Activated CD4-positive, alpha-beta T cell treated with anti-CD3 and anti-CD28 coated beads for 48 hours (primary cell): ENCODE measurements at places on chromosomes 16 and 17.

DNA sequence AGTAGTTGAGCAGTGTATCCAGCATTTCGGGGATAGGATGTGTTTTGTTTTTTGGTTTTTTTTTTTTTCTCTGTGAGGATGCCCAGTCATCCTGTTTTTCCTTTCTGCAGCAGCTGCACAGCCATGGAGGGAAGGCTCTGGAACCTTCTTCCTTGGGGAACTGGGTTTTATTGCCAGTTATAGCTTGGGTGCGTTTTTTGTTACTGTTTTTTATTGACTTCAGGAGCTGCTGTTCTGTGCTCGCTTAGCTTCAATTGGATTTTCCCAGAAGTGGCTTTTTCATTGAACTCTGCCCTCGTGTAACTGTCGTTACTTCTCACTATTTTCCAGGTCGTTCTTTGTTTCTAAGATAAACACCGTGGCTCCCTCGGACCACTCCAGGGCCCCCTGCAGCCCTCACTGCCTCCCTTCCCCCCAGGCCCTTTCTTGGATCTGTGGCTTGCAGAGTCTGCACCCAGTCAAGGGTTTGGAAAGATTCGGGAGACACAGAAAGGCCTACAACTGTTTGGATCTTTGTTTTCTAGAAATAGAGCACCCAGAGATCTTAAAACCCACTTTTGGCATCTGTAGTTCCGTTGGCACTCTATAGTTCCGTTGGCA, 119.7 kb upstream of the CACNG5 start:
- DNase-seq: no peak

GRCh38 chr17:2655546-2655945, 56.0 kb downstream of the CLUH start:
- DNase-seq: no peak

GRCh38 chr16:13982451-13982850, 62.5 kb downstream of the ERCC4 start:
- DNase-seq: no peak

- no peak for DNase-seq
Measured at GRCh38 chr17:50688245-50688644, 19.5 kb downstream of the ANKRD40 start.

DNA sequence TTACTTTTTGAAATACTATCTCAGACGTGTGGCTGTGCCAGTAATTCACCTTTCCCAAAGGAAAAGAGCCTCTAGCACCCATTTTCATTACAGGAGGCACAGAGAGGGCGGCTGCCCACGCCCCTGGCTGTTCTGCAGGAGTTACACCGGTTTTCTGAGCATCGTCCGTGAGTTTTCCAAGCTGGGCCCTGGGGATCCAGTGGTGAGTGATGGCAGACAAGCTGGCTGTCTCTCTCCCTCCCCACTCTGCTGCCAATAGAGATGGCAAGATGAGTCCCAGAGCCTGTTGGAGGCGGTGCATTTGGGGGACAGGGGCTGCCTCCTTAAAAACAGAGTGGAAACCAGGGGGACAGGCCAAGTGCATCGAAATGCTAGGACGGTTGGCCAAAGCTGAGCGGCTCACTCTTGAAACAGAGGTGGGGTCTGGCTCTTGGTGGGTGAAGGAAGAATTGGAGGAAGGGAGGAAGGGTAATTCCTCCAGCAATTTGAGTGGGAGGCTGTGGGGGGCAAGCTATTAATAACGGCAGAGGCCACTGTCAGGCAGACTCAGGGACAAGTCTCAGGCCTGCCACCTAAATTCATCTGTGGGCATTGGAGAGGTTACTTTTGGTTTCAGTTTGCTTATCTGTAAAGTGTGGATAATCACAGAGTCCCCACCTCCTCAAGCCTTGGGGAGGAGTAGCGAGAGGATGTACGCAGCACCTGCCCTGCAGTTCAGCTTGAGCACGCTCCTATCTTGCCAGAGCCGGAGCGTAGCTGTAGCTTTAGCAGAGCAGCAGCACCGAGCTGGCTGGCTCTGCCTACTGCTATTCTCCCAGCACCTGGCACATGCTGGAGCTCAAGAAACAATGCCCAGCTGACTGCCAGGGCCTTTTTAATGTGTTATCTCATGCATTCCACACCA, 7.5 kb upstream of the NOS2 start:
- peak; percentile 73 for DNase-seq

GRCh38 chr17:52283872-52284271, 125.4 kb upstream of the CA10 start:
- no peak for DNase-seq

DNA sequence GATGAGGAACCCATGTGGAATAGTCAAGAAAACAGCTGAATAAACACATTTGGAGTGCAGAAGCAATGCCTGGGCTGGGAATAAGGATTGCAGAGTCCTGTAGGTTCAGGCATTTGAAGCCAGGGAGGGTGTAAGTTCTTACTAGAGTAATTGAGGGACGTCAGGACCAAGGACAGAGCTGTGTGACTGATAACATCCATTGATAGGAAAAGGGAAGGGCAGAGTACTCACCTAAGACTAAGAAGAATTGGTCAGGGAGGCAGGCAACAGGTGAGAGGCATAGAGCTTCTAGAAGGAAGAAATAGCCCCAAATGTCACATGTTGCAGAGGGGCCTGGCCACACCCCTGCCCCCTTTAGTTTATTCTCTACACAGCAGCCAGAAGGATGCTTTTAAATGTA, 79.8 kb upstream of the TMEM132E start:
- DNase-seq: peak; percentile 26

DNA sequence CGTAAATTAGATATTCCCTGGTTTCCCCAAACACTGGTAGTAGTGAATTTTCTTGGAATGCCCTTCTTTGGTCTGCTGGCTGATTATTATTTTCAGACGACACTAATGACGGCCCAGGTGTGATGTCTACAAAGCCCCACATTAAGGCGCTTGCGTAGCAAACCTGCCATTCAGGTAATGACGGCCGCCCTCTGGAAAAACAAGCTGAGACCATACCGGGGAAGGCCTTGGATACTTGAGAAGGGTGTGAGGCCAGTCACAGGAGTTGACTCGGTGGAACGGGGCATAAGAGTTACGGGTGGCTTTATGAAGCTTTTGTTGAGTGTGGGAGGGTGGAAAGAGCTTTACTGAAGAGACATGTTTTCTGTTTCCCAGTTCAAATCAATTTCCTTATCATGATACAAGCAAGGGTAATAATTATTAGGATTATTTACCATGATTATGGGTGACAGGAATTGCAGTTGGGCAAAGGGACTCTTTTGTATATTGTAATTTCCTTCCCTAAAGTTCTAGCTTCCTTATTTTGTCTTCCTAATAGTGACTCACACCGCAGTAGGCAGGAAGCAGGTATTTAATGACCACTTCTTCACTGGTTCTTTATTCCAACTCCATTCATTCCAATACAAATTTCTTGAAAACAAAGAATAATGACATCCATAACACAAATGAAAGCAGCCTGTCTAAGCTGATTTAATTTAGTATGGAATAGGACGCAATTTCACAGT, 24.8 kb downstream of the KRT23 start:
- DNase-seq: no peak

DNA sequence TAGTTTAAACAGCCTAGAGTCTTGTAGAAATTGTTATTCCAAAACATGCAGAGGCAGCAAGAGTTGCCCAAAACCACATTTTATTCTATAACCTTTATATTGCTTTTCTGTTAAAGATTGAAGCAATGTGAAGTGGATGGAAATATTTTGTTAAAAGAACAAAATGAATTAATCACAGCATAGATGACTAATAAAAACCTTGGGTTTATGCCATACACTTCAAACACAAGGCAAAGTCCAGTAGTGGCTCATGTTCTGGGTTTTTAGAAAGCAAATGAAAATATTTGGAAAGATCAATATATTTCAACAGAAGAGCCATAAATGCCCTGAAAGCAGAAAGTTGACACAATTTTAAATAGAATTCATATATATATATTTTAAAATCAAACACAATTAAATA, 36.7 kb upstream of the ULK2 start:
- no peak for DNase-seq

GRCh38 chr17:45021607-45022287, 29.7 kb downstream of the DCAKD start:
- DNase-seq: peak; percentile 77

DNA sequence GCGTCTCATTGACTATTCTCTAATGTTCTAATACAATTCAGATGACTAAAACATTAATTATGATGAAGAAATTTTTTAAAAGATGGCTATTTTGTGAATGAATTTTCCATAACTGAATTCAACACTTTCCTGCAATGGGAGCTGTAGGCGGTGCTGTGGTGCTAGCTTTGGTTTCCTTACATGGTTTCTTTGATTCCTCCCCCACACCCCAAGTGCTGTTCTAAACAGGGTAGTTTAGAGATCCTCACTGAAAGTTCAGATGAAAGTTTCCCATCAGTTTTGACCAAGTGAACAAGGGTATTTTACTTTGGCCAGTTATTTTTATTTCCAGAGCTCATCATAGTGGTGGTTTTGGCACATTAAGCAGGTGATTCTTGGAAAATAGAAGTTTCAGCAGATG, 26.0 kb upstream of the MRC2 start:
- DNase-seq: no peak

GRCh38 chr16:23557779-23558702, 514 bp downstream of the UBFD1 start:
- peak; percentile 22 for DNase-seq

DNA sequence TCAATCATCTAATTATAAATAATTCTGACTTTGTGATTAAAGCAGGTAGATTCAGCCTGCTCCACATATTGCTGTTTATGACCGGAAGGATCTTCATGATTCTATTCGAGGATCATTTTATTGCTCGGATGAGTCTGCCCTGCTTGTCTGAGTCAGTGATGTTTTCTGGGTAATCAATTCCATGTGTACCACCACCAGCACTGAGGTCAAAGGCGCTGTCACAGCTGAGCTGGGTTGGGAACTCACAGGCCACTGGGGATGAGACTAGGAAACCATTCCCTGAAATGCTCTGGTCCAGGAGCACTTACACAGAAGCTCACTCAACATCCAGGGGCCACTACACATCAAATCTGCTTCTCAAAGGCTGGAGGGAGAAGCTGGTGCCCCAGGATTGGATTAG, 30.4 kb upstream of the ERN1 start:
- no peak for DNase-seq

DNA sequence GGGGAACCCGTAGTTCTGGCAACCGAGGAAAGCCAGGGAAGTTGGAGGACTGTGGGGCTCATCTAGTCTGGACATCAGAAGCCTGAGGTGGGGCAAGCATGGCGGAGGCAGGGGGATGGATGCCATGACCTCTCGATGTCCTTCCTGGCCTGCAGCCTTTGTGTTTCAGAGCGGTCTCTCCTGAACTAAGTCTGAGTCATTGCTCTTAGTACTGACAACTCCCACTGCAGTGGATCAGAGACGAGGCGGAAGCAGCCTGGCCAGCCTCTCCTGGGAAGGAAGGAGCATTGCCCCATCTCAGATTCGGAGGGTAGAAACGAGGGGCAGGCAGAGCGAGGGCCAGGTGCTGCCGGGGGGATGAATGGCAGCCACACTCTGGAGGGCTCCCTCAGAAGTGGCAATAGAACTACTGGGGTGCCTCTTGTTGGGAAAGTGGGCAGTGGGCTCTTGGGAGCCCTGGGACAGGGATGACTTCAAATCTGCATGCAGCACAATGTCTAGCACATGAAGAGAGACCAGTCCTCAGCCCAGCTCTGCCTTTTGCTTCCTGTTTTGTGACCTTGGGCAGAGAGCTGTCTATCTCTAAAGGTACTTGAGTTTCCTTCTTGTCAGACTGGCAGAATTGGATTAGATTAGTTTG, 3.6 kb upstream of the STAC2 start:
- no peak for DNase-seq

- no peak for DNase-seq
Measured at GRCh38 chr16:87172632-87173031, 144.6 kb downstream of the C16orf95 start.

DNA sequence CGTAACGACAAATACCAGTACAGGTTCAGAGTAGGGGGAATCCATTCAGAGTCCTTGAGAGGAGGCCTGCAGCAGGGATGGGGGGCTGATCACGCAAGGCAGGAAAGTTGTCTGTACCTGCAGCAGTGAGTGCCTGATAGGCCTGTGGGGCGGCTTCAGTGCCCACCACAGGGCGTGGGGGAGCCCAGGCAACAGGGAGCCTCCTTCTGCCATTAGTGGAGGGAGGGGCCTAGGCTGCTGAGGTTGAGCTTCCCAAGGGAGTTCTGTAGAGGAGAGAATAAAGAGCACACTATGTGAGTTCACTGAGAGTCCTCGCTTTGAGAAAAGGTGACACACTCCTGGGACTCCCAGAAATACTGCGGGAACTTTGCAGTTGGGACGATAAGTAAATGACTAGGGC, 134.6 kb downstream of the SPECC1 start:
- no peak for DNase-seq

GRCh38 chr17:49397586-49397985, 17.1 kb downstream of the PHB1 start:
- DNase-seq: no peak
